ENCODE measurements at places on chromosomes 3 and 15.

- DNase-seq, result peak; percentile 38
Observed at GRCh38 chr15:79283252-79284048, 928 bp downstream of the ANKRD34C start.

DNA sequence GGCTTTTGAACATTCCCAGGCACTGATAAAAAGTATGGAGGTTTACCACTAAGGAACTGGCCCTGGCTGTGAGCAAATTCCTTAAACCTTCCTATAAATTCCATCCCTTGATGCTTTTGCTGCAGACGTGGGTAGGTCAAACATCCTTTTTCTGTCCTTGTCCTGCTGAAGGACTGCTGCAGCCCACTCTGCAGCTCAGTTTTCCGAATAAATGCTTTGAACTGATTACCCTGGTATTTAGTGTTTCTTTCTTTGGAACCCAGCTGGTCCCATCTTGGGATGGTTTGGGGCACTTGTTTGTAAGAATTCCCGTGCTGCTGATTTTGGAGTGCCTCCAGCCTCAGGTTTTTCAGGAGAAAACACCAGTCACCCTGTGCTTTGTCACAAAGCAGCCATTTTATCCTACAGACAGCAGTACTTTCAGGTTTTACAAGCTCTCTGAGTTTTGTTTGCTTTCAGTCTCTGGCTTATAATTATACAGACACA lies 815.9 kb downstream of the VGLL3 start:
- no peak for DNase-seq

GRCh38 chr3:31581660-31582059 lies 48.9 kb downstream of the STT3B start:
- DNase-seq, result peak; percentile 68

GRCh38 chr15:73760330-73761329 lies 7.5 kb upstream of the INSYN1 start:
- no peak for DNase-seq

DNA sequence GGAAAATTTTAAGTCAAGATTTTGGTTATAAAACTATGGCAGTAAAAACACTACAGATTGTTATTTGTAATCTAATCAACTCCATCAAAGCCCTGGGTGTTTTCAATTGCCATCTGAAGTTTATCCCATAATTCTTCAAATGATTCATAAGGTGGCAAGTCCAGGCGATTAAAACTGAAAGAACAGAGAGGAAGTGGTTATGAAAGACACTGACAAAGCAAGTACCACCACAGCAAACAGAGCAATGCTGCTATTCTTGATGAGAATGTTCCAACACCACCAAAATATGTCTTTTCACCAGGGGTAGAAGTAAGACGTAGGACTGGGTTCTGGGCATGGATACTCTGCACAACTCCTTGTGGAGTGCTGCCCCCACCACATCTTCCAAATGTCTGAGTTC lies 86.9 kb upstream of the PRTG start:
- DNase-seq, result peak; percentile 23

- peak; percentile 27 for DNase-seq
Observed at GRCh38 chr3:28951772-28952556, 328.9 kb upstream of the RBMS3 start.

Data from inflammatory macrophage treated with lipopolysaccharide for 1 hour (primary cell).